ENCODE measurements at places on chromosomes 2 and 18.

- DNase-seq, result no peak
Observed at GRCh38 chr2:240789051-240789453, 31.0 kb downstream of the KIF1A start.

GRCh38 chr18:4751523-4751922 is 296.4 kb upstream of the DLGAP1 start:
- no peak for DNase-seq

GRCh38 chr2:226829721-226830631 is 5.9 kb upstream of the RHBDD1 start:
- DNase-seq, result no peak

DNA sequence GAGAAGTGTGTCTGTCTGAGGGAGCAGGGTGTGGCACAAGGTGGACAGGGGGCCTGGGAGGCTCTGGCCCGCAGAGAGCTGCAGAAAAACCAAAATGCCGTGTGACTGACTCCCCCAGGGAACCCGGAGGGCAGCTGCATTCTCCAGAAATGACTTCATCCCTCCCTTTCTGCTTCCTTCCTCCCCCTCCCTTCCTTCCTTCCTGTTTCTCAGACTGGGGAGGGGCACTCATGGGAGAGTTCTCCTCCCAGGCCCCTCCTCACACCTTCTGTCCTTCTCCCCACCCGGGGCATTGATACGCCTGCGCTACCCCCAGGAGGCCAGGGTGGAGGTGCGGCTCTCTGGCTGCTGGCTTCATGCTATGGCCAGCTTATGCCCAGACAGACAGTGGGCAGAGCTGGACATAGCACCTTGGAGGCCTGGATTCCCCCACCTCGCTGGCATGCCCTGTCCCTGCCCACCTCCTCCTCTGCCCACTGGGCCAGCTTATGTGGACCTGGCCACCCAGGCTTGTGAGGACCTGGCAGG is 8.2 kb upstream of the GPR17 start:
- no peak for DNase-seq

DNA sequence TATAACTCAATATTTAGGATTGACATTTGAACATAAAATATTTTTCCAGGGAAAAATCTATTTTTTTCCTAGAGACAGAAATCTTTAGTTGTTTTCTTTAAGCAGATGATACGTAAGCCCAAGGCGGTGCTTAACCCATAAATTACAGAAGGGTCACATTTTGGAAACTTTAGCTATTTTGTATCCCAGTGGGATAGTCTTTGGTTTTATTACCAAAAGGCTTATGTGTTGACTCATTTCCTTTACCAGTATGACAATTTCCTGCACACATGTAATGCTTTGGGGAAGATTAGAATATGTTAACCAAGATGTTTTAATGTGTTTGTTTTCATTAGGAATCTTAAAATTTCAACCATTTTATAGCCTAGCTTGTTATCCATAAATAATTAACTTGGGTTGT is 24.8 kb downstream of the DYNC1I2 start:
- DNase-seq, result no peak

DNA sequence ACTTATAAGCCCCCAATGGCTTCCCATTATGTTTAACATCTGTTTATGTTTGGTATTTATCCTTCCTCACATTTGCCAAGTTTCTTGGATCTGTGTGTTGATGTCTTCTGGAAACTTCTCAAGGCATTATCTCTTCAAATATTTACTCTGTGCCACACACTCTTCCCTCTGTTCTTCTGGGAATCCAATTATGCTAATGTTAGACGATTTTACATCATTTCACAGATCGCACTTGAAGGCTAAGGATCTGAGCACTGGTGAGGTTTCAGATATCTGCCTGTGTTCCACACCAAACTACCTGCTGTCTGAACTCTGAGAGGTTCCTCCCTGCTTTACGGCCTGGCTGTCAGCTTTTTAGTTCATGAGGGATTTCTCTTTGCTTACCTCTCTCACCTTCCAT is 10.1 kb downstream of the AOX1 start:
- no peak for DNase-seq

GRCh38 chr2:64625299-64626145 is 28.2 kb downstream of the SERTAD2 start:
- no peak for DNase-seq

DNA sequence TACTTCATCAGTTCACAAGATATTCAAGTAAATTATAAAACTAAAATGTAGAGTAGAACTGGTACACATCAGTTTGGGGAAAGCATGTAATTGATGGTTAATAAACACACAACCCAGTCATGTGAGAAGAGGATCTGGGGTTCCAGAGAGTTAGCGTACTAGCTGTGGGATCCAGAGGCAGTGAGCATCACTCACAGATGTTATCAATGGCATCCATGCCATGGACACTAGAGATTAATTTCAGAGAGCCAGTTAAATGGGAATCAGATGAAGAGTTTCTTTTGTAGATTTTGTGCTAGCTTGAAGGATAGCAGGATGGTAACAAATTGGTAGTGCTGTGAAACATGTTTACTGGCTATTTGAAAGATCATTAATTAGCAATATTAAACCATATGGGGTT is 21.8 kb upstream of the CCDC68 start:
- DNase-seq, result no peak

GRCh38 chr2:172461591-172462372 is 34.4 kb downstream of the ITGA6 start:
- peak; percentile 30 for DNase-seq

DNA sequence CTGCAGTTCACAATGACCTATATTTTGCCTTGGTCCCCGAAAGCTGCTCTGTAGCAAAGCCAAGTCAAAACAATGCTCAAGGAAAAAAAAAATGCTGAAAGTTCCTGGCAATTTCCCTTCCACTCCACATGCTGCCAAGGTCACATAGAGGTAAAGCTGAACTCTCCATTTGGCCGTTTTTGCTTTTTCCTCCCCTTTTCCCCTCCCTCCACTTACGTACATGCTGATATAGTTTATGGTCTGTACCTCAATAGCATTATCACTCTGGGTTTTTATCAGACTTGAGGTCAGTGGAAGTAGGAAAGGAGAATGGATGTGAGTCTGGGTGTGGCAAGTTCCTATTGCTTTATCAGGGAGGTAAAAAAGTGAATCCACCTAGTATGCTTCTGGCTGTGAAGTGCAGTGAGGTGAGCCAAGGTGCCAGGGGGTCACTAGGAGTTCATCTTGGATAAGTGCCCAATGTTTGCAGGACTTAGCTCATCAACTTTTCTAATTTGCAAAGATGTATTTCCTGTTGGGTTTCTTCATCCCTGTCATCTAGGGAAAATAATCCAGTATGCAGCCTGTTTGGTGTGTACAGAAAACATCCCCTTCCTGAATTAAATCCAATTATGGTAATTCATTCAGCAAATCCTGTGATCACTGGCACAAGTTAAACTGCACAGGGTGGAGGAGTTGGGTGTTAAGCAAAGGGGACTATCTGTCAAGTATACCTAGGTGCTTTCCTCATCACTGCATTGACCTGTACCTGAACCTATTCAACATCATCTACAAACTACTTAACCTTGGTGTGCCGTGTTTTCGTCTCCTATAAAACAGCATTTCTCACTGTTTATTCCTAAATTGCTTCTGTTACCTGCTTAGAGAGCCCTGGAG is 124.3 kb upstream of the CYP26B1 start:
- DNase-seq, result no peak

DNA sequence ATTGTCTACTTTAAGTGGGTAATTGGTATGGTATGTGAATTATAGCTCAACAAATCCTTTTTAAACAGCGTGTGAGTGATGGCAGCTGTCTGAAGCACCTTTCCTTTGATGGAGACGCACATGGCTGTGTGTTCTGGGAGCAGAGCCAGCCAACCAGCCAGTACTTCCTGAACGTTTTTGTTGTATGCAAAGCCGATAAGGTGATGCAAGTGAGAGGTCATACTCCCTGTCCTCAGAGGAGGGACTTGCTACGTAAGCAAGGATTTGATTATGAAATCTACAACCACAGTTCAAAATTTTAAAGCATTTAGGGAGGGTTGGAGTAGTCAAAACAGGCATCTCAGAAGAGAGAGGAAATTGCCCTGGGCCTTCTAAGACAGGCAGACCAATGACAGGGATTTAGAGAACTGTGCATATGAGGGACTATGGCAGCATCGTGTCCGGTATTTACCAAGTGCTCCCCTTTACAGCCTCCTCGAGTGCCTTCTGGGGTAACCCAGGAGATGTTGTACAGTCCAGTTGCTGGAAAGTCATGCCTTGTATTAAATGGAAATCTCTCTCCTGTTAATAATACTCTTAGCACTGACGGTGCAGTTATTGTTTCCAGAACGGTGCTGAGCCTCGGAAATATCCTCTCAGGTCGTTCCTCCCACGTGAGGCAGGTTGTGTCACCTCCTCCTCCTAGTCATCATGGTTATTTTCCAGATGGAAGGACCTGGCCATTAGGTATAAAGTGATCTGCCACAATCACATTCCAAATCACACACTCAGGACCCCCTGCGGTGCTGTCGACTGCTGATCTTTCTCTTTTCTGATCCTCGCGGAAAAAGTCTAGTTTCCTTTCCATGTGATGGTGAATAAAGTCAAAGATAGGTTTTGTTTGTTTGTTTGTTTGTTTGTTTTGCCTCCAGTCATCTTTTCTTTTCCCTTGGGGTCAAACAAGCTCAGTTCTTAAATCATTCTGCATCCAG is 28.4 kb downstream of the ARHGEF4 start:
- no peak for DNase-seq

GRCh38 chr2:1707771-1708418 is 36.4 kb downstream of the PXDN start:
- DNase-seq, result no peak

GRCh38 chr18:22613788-22614187 is 196.1 kb upstream of the CTAGE1 start:
- no peak for DNase-seq

GRCh38 chr2:180473456-180473855 is 466.4 kb upstream of the CWC22 start:
- no peak for DNase-seq

DNA sequence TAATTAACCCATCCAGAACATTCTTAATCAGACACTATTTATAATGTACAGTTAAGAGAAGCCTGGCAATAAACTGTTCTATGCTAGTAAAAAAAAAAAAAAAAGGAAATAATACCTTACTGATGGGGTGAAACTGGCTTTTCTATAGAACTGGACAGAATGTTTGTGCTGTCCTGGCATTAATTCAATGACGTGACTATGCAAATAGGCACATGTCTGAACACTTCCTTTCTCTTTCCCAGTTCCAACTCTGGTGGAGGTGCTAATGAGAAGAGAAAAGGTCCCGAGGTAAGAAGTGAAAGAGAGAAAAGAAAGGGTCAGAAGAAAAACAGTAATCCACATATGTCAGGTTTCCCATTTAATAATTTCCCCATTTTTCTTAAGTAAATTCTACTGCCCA is 508.4 kb downstream of the ZEB2 start:
- no peak for DNase-seq

GRCh38 chr2:9146646-9147045 is 60.0 kb upstream of the ASAP2 start:
- no peak for DNase-seq

- DNase-seq, result peak; percentile 22
Observed at GRCh38 chr18:59516356-59517155, 157.5 kb upstream of the LMAN1 start.

GRCh38 chr2:232549655-232550353 is 553 bp downstream of the TIGD1 start:
- no peak for DNase-seq

GRCh38 chr2:72953976-72954375 is 36.7 kb downstream of the EMX1 start:
- no peak for DNase-seq

GRCh38 chr2:213627054-213627710 is 342.9 kb downstream of the SPAG16 start:
- no peak for DNase-seq

GRCh38 chr2:152166633-152167032 is 8.9 kb downstream of the STAM2 start:
- DNase-seq, result no peak

- DNase-seq, result no peak
Observed at GRCh38 chr2:22907330-22907729, 477.6 kb upstream of the KLHL29 start.

DNA sequence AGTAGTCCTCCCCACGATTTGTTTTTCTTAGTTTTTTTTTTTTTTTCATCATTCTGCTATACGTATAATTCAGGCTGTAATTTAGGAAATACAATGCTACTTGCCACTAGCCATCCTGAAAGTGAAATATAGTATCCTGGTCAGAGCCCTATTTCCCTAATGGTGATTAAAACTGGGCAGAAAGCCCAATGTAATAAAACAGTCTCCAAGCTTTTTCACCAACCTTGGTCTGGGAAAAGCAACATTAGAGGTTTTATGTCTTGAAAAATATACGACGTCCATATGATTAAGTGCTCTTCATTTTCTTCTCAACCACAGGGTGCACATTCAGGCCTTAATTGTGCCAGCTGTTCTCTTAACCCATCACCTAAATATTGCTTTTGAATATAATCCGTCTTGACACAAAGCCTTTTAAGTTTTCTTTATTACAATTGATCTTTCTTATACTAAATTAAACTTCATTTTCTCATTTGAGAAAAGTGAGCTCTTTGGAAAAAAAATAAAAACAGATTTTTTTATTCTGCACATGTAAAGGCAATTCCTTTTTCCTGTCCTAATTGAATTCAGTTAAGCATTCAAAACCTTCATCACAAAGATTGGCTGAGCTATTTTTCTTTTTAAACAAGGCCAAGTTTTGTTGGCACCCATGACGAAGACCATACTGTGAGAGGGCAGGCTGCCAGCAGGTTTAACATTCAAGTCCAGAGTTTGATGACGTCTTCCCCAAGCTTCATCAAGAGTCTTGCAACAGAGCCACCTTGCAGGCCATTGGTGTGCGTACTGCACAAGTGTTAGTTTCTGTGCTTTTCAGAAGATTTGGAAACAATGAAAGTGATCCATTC is 52.7 kb downstream of the MAP2 start:
- DNase-seq, result no peak

- no peak for DNase-seq
Observed at GRCh38 chr2:95091885-95092555, 29.6 kb downstream of the MRPS5 start.

DNA sequence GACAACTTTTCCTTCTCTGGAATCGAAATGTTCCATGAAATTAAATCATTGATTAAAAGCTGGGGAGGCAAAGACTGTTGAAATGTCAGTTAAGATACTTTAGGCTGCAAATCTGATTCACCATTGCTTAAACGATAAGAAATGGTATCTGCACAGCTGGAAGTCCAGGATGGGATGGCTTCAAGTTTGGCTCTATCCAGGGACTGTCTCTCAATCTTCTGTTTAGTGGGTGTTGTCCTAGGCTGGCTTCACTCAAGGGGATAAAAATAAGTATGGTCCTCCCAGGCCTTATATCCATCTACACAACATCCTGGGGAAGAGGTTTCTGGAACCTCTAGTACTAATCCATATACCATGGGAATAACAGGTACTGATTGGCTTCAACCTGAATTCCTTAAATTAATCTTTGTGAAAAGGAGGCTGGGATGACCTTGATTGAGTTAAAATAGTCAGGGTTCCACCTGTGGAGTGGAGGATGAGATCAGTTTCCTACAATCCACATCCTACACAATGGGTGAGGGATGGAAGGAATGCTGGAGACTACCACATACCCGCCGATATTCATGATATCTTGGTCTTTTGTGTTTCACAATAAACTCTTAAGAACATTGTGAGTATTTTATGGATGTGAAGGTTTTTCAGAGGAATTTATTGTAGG is 156.0 kb upstream of the L3MBTL4 start:
- no peak for DNase-seq

Data from HuH-7.5 (cell line).